ENCODE measurements at places on chromosomes 2 and 18.

GRCh38 chr2:148560496-148560895 lies 84.1 kb upstream of the EPC2 start:
- DNase-seq = no peak

DNA sequence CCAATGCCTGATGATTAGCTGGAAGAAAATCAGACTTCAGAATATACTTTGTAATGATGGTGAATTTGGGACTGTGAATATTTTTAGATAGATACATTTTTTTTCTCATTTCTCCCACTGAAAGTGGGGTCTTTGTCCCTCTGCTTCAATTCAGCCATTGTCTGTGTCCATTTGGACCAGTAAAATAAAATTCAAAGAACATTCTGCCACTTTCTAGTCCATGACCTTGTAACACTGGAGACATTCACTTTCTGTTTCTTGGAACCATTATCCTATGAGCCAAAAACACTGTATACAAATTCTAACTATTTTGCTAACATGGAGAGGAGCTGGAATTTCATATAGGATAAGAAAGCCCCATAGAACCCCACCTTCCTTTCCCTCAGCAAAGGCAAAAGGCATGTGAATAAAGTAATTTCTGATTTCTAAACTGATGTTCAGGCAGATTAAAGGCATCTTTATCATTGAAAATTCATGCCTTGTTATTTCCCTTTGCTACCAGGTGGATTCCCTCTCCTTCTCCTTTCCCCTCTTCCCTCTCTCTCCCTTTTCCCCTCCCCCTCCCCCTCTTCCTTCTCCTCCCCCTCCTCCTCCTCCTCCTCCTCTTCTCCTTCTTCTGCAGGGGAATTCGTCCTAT lies 2010.4 kb upstream of the LRRTM1 start:
- no peak for DNase-seq

DNA sequence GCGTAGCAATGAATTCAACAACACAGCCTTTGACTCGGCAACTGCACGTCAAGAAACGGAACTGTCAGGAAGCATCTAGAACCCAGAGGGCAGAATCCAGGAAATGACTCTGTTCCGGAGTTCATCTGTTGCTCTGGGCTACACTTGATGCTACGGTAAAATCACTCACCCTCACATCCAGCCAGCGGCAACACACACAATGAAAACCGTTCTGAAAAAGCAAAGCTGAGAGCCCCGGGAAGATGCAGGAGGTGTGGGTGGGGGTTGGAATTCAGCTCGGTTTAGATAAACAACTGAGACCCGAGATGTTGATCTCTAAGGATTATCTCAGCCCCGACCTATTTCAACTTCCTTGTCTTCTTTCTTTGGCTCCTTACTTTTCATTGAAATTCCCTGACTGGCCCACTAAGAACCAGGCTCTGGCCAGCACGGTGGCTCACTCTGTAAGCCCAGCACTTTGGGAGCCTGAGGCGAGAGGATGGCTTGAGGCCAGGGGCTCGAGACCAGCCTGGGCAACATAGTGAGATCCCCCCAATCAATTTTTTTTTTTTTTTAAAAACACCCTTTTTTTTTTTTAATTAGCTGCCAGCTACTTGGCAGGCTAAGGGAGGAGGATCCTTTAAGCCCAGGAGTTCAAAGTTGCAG lies 13.3 kb upstream of the RAB17 start:
- DNase-seq = peak; percentile 86

GRCh38 chr18:50472941-50473340 lies 86.9 kb upstream of the MAPK4 start:
- no peak for DNase-seq

GRCh38 chr2:238235331-238235732 lies 4.5 kb downstream of the HES6 start:
- no peak for DNase-seq

DNA sequence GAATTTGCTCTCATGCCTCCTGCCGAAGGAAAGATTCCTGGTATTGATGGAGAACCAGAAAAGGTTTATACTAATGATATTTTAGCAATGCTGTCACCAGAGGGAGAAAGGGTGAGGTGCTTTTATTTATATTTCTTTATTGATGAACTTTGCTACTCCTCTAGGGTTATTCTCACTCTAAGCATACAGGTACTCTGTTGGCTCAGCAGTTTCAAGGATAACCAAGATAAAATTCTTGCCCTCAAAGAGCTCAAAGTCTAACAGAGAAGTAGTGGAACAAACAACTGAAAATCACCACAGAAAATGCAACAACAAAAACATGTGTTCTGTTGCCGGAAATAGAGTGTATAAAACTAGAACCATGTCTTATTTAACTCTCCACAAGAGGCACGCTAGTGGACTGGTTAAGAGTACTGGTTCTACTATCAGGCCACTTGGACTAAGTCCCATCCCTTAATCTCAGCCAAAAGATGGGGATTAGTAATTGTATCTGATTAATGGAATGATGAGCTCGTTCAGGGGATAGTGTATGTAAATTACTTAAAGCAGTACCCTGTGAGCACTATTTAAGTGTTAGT lies 103.6 kb downstream of the DNAH6 start:
- no peak for DNase-seq

GRCh38 chr2:10326707-10327594 lies 24.2 kb downstream of the HPCAL1 start:
- no peak for DNase-seq

- DNase-seq = no peak
Observed at GRCh38 chr2:103785432-103785831, 1023.6 kb downstream of the TMEM182 start.

GRCh38 chr2:127929449-127929848 lies 43.7 kb upstream of the AMMECR1L start:
- DNase-seq = no peak

DNA sequence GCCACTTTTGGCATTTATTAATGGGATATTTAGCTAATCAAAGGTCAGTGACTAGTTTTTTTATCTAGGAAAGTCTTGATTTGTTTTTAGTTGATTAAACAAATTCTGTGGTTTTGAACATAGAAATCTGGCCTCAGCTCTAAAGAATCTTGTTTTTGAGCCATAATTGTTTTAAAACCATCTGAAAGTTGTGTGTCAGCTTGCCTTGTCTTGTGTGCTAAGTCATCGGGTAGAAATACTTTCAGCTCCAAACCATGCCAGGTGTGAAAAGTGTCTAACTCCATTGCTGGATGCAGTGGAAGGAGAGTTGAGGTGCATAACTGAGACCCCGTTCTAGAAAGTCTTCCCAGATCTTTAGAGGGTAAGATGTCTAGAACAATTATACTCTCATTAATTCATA lies 22.7 kb downstream of the FARP2 start:
- DNase-seq = no peak

DNA sequence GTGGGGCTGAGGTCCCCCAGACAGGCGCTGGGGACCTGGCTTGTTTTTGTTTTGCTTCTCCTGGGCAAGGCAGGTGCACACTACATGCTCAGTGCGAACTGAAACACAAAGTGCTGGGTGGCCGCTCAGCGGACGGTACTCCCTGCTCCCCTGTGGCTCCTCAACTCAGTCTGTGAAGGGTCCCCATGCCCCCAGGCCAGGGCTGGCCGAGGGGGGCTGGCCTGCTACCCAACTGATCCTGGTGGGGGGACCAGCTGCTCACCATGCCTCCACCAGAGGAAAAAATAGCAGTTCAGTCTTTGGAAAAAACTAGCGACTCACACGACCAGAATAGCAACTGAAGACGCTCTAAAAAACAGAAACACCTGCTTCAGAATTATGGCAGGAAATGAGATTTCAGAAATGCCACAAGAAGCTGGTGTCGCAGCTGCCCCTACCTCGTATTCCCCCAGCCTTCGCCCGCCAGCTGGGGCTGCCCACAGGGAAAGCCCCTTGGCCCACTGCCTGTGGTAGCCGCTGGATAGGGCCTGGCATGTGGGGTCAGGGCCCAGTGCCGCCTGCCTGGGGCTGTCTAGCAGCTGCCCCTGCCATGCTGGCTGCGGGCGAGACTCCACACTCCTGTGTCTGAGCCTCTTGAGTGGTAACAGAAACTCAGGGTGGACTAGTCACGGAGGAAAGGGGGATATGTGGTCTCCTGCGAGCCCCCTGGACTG lies 43.7 kb downstream of the MEX3C start:
- DNase-seq = peak; percentile 72

DNA sequence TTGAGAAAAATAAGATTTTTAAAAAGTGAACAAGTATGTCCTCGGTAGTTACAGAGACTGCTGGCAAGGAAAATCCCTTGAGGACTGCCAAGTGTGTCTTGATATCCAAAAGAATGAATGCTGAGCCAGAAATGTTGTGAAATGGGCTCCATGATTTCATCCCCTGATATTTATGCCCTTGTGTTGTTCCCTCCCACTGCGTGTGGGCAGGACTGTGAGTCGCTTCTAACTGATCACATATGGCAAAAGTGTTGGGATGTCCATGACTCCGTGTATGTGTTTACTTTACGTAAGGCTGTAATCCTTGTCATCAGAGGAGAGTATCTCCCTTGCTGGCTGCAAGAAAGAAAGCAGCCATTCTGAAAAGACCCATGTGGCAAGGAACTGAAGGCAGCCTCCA lies 285.1 kb downstream of the SS18 start:
- no peak for DNase-seq

GRCh38 chr2:236867441-236868260 lies 218.0 kb upstream of the COPS8 start:
- no peak for DNase-seq

DNA sequence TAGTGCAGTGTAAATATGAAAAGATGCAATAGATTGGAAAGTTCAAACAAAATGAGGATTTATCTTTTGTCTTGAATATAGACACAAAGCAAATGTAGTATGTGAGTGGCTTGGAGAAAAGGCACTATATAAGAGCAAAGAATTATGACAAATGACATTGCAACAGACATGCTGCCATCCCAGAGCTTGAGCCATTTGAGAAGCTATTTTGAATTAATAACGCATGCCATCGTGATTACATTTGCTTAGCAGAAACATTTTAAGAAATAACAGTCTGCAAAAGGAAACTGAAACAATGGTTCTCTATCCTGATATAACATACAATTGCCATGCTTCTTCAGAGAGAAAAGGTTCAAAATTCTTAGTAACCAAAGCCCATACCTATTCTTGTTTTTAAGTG lies 677.1 kb downstream of the ZEB2 start:
- no peak for DNase-seq

GRCh38 chr2:218152777-218153176 lies 14.0 kb downstream of the CXCR1 start:
- no peak for DNase-seq

- no peak for DNase-seq
Observed at GRCh38 chr2:155643056-155643775, 689.3 kb downstream of the NR4A2 start.

DNA sequence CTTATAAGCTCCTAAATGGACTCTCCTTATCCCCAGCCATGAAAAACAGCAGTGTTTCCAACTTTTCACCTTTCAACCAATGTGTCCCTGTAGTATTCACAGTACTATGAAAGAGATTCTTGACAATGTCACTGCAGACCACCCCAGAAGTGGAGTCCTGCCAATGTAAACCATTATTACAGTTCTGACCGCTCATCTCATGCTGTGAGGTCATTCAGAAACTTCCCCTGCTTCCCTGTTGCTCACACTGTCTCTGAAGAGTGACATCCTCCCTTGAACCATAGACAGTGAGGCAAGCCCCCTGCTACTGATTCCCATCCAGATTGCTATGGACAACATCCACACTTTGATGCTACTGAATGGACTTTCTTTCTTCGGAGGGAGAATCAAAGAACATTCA lies 1523.7 kb upstream of the ACVR2A start:
- no peak for DNase-seq

GRCh38 chr18:70221156-70221914 lies 15.8 kb upstream of the RTTN start:
- no peak for DNase-seq

GRCh38 chr2:2921011-2921720 lies 456.5 kb downstream of the EIPR1 start:
- no peak for DNase-seq

- no peak for DNase-seq
Observed at GRCh38 chr18:68489013-68489792, 225.7 kb downstream of the TMX3 start.

GRCh38 chr18:23669804-23670405 lies 7.2 kb upstream of the ANKRD29 start:
- DNase-seq = no peak

DNA sequence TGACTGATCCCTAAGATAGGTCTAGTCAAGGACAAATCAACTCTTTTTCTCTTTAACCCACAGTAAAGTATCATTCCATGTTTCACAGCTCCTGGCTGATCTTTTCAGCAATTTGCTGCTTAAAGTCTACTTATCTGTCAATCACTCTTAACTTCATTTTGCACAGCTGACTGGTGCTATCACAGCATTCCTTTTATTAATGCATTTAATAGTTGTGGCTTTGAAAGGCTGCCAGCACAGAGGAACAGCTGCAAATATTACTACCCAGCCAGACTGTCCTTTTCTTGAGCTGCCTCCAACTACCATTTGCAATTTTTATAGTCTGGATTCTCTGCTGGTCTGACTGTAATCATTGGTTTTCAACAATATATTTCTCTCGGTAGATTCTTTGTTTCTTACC lies 303.5 kb downstream of the STK39 start:
- no peak for DNase-seq
